ENCODE measurements at places on chromosomes 12 and 14.

GRCh38 chr12:107844312-107844921, 69.9 kb downstream of the ASCL4 start:
- no peak for DNase-seq

GRCh38 chr12:19938031-19938430, 430.3 kb upstream of the PDE3A start:
- DNase-seq: no peak

DNA sequence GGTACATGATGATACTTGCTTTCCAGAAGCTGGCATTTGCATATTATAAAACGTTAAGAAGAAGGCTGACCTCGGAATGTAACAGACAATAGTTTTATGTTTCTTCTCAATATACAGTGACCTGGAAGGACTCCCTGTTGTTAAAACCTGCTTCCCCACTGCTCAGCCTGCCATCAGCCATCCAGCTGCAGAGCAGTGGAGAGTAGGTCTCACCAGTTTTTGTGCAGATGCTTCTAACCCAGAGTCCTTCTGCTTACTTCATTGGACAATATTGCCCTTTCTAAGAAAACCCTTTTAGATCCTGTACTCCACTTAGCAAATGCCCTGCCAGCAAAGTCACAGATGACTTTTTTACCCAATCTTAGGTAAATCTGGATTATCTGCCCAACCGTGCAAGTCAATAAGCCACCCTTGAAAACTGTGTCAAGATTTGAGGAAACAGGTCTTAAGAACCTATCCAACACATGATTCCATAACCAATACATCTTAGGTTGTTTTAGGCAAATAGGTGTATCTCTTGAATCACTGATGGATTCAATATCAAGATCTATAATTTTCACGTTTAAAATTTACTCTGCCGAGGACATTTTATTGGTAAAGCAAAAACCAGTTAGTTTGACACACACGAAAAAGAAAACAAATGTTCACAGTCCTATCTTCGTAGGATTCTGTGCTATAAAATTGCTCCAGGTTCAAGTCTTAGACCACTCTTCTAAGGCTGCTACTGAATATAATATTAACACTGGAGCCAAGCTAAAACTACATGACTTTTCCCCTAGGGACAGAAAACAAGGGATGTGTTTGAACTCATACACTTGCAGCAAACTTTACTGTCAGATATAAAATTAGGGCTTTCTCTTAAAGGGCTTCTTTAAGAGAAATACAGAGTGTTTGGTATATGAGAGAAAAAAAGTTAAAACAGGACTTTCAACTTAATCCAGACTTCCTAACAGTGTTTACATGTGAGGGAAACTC, 5.7 kb downstream of the PHLDA1 start:
- DNase-seq: no peak

GRCh38 chr14:37602605-37603453, 7.4 kb downstream of the TTC6 start:
- DNase-seq: no peak

GRCh38 chr12:68370006-68370590, 37.9 kb upstream of the MDM1 start:
- no peak for DNase-seq

GRCh38 chr14:30971586-30971985, 53.9 kb upstream of the AP4S1 start:
- DNase-seq: no peak

- DNase-seq: no peak
Observed at GRCh38 chr14:96189281-96189711, 15.3 kb upstream of the BDKRB2 start.

DNA sequence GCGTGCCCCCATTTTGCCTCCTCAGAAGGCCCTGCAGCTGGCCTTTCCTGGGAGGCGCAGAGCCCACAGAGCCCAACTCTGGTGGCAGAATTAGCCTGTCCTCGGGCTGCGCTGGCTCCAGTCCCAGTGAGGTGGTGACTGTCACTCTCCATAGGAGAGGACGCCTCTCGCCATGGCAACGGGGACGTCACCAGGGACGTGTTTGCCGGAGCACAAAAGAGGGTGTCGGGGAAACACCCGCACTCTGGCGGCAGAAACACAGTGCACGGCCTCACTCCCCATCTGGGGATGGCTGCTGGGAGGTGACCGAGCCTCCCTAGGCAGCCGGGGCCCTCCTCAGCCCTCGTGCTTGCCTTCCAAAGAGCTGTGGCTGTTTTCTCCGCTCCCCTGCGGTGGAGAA, 50.2 kb upstream of the NCOR2 start:
- DNase-seq: no peak

GRCh38 chr12:102681747-102682146, 201.4 kb upstream of the IGF1 start:
- DNase-seq: no peak

Measured in stimulated activated CD4-positive, alpha-beta T cell treated with anti-CD3 and anti-CD28 coated beads, Interleukin-1b, Interleukin-23, amount 100 ng/mL, for 48 hours (primary cell).